GM13977 (cell line): ENCODE measurements at places on chromosomes 3 and 15.

- no peak for DNase-seq
Measured at GRCh38 chr3:135059580-135059979, 264.5 kb downstream of the EPHB1 start.

- DNase-seq = no peak
Measured at GRCh38 chr3:45413172-45413765, 24.9 kb downstream of the LARS2 start.

GRCh38 chr3:101926594-101927105 lies 77.3 kb downstream of the NFKBIZ start:
- DNase-seq = no peak

- no peak for DNase-seq
Measured at GRCh38 chr15:90062023-90062442, 40.2 kb downstream of the IDH2 start.

GRCh38 chr3:9691636-9692035 lies 12.0 kb upstream of the CPNE9 start:
- DNase-seq = no peak

- DNase-seq = no peak
Measured at GRCh38 chr3:40780291-40780924, 255.6 kb downstream of the ZNF621 start.

DNA sequence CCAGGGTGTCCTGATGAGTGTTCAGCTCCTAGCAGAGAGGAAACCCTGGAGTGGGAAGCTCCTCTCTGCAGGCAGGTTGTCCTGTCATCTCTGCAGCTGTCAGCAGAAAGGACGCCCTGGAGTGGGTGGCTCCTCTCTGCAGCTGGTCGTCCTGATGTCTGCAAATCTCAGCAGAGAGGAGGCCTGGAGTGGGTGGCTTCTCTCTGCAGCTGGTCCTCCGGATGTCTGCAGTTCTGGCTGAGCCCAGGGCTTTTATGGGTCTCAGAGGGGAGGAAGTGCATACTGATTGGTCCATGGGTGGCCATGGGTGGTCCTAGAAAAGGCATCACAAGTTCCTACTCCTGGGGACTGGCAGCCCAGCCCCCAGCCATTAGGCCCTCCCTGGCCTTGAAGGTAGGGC lies 102.6 kb upstream of the BNIP2 start:
- no peak for DNase-seq

- peak; percentile 38 for DNase-seq
Measured at GRCh38 chr15:90838139-90838538, 30.2 kb upstream of the FURIN start.

- DNase-seq = no peak
Measured at GRCh38 chr3:72191209-72191960, 406.4 kb upstream of the PROK2 start.

DNA sequence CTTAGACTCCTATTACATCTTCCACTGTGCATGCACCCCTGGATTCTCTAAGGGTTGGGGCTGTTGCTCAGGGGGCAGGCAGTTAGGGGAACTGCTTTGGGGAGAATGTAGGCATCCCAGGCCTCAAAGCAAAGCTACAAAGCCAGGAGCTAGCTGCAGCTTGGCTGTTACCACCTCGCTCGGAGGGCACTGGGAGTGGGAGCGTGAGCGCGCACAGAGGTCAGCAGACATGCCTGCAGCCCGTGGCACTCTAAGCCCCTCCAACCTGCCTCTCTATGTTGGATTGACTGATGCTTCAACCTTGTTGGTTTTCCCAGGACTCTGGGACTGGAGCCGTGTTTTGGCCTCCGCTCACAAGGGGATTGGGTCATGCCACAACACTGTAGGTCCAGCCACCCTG lies 69.8 kb downstream of the CPN2 start:
- DNase-seq = no peak

- no peak for DNase-seq
Measured at GRCh38 chr3:66427352-66427751, 73.5 kb downstream of the LRIG1 start.

DNA sequence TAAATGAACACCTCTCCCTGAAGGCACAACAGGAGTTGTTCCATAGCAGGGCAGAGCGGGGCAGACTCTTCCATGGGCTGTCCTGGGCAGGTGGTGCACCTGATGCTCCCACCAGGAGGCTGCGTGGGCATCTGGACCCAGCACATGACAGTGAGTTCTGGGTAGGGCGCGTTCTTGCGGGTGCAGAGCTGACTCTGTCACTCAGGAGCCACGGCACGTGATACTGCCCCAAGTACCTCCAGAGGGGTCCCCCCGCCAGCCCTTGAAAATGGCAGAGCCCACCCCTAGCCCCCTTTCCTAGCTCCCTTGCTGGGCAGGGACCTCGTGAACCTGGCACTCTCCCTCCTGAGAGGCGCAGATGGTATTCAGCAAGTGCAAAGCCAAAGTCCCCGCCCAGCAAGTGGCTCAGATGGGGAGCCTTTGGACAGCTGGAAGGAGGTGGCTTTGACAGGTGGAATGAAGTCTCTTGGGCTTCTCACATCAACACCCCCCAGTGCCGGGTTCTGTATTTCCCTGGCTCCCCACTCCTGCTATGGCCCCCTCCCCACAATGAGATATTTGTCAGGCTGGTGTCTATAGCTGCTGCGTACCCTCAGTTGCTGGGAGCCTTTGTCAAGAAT lies 172.1 kb downstream of the TBC1D2B start:
- DNase-seq = no peak

- no peak for DNase-seq
Measured at GRCh38 chr15:98889930-98890695, 117.5 kb downstream of the PGPEP1L start.

- no peak for DNase-seq
Measured at GRCh38 chr3:11350374-11350773, 78.2 kb downstream of the ATG7 start.

- peak; percentile 61 for DNase-seq
Measured at GRCh38 chr15:64865126-64865997, 23.6 kb downstream of the PLEKHO2 start.

- no peak for DNase-seq
Measured at GRCh38 chr3:62600033-62600432, 226.7 kb upstream of the FEZF2 start.

- no peak for DNase-seq
Measured at GRCh38 chr3:72860053-72860452, 11.8 kb upstream of the SHQ1 start.

DNA sequence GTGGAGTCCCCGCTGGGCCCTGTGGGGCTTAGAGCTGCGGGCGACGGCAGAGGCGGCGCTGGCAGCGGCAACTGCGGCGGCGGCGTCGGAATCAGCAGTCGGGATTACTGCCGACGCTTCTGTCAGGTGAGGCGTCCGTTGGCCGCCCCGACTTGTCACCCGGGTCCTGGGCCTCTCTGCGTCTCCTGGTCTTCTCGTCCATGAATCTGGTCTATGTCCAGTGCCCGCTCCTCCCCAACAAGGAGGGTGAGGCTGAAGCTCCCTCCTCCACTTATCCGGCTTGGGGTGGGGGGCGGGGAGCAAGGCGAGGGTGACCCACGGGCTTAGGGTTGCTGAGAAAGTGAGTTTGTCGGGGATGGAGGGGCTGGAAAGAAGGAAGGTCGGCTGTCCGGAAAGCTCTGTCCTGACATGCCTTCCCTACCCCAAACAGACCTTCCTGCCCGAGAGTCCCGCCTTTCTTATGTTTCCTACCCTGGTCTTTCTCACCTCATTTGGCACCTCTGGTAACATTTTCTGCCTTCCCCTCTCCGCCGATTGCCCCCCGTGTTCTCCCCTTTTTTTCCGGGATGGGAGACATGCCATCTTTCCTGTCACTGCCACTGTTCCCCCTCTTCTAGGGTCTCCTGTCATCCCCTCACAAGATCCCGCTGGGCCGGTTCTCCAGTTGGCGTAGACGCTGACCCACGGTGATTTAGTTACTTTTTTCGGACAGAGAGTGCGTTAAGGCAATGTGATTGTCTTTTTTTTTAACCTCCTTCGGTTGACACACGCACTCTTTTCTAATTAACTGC lies 520 bp downstream of the ZNF654 start:
- peak; percentile 13 for DNase-seq

- no peak for DNase-seq
Measured at GRCh38 chr3:34988296-34988695, 651.0 kb upstream of the ARPP21 start.

- DNase-seq = no peak
Measured at GRCh38 chr3:29514170-29514569, 233.3 kb downstream of the RBMS3 start.

- DNase-seq = no peak
Measured at GRCh38 chr3:63746211-63746610, 72.9 kb upstream of the C3orf49 start.

DNA sequence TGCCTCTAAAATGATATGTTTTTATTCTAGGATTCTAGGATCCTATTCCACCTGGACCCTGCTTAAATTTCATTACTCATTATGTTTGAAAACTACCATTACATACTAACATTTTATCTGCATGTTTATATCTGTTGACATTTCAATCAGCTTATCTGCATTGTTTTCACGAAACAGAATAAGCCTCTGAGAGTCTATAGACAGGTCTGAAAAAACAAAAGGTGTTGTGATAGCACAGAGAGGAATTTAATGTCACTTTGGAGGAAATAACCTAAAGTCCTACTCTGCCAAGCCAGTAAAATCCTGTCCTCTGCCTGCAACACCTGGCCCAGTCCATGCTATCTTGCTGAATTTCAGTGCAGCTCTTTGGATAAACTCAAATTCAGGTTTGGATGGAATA lies 315.2 kb downstream of the ZBTB20 start:
- DNase-seq = no peak

DNA sequence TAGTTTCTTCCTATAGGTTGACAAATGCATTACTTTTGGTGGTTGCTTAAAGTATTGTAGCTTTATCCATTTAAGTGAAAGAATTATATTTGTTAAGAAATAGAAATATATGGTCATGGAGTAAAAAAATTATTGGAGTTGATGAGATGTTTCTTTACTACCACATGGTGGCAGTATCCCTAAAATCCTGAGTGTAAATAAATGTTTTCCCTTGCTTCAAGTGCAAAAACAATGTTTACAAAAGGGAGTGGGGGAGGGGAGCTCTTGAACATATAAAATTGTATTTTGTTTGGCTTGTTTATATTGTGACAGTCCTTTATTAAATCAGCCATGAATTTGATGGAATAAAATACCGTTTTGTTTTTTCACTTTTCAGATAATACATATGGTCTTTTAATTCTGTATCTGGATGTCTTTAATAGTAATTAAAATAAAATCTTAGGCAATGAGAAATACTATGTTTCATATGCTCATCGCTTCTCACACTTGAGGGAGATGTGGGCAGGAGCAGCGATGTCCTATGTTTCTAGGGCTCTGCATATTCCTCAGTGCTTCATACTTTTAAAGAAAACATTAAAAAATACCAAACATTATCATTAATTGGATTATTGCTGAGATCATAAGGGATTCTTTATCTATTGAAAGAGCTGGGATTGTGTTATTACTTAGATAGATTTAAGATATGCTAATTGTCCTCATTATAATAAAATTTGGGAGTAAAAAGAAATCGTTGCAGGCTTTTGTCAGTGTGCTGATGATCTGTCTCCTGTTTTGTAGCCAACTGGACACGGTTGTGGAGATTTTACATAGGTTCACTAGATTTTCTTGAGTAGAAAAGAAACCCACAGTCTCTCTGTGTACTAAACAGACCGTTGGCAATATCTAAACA lies 349.7 kb downstream of the TUSC7 start:
- no peak for DNase-seq

DNA sequence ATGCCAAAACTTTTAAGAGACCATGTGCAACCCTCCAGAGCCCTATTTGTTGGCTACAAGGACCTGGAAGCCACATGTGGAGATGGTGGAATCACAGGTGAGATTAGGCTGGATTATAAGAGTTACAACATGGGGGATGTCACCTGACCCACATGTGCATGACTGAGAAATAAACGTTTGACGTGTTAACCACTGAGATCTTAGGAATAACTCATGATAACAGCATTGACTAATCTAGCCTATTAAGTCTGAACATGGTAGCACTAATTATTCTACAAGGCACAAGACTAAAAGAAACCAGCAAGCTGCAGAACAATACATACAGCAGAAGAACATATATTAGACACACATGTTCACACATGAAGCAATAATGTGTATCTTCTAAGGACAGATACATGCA lies 38.4 kb downstream of the SUCLG2 start:
- DNase-seq = no peak

DNA sequence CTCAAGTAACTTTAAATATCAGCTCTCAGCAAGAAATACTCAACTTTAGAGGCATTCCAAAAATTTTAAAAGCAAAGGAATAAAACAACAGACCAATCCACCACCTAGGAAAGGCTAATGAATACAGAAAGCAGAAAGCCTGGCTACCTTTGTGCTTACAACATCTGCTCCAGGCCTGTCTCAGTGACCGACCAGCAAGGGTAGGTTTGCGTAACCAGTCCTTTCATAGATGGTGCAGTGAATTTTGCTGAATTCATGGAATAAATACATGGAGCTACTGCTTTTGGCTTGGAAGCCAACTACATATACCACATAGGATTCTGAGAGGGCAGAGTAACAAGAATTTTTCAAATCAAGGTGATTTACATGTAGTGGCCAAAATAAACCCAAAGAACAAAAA lies 27.2 kb downstream of the ETV5 start:
- no peak for DNase-seq

DNA sequence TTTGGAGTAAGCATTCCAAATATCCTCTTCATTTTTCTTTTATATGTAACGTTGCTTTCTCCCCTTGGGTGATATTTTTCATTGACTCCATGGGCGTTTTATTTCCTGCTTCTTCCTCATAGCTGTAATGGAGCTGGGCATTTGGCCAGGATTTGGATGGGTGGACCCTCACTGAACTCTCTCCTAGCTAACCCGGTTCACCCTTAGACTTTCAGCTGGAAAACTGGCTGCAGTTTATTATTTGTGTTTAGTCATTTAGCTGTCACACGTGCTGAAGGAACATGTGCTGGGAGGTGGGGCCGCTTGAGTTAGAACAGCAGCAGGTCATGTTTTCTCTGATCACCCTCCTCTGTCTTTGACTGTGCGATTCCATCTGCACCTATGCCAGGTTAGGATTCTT lies 407.6 kb downstream of the ZIC1 start:
- DNase-seq = no peak

GRCh38 chr3:82927309-82928253 lies 1166.1 kb upstream of the GBE1 start:
- DNase-seq = no peak

GRCh38 chr15:60020736-60021135 lies 16.6 kb downstream of the FOXB1 start:
- DNase-seq = no peak

- no peak for DNase-seq
Measured at GRCh38 chr3:32603064-32603463, 32.4 kb upstream of the DYNC1LI1 start.

- DNase-seq = no peak
Measured at GRCh38 chr3:191300422-191300821, 28.8 kb upstream of the CCDC50 start.

DNA sequence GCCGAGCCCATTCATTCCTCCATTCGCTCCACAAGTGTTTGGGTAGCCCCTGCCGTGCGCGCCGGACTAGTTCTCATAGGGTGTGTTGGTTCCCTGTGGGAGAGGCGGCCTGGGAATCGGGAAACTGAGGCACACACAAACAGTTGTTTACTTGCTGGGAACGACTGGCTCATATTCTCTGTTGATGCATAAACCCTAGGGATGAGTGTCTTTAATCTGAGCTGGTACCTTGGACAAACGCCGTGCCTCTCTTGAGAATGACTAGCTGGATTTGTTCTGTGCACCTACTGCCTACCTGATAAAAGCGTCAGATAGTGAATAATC lies 737 bp downstream of the DNAJA4 start:
- DNase-seq = no peak
